C1 segment of cervical spinal cord (tissue), 14 donors: ENCODE measurements at places on chromosomes 1 and 21.

- DNase-seq = no peak
These were observed 6.2 kb downstream of the INAVA start for GRCh38 chr1:200900877-200901276.

DNA sequence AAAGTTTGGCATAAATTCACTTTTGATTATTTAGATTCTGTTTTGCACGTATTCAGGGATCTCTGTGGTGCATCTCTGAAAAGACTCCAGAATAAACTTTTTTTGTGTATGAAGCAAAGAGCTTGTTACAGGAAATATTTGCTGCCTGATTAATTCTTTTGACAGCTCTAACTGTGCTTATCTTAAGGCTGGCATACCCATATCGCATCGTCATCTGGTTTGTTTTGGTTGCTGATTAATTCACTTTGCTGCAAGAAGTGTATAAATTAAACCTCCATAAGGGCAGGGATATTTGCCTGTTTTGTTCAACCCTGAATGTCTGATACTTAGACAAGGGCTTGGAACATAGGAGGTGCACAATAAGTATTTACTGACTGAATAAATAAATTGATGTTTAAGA lies 17.5 kb upstream of the DUSP10 start:
- DNase-seq = no peak

DNA sequence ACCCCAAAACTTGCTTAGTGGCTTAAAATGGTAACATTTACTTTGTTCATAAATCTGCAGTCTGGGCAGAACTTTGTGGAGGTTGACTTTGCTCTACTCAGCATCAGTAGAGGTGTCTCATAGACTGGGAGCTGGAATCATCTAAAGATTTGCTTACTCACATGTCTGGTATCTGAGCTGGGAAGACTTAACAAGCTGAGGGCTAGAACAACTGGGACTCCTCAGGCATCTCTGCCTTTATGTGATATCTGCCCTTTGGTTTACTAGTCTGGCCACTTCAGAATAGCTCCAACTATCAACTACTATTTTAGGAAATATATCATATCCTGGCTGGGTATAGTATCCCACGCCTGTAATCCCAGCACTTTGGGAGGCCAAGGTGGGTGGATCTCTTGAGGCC lies 82.5 kb downstream of the C4BPA start:
- DNase-seq = no peak

GRCh38 chr1:19179597-19180264 lies 30.3 kb downstream of the UBR4 start:
- DNase-seq = no peak

DNA sequence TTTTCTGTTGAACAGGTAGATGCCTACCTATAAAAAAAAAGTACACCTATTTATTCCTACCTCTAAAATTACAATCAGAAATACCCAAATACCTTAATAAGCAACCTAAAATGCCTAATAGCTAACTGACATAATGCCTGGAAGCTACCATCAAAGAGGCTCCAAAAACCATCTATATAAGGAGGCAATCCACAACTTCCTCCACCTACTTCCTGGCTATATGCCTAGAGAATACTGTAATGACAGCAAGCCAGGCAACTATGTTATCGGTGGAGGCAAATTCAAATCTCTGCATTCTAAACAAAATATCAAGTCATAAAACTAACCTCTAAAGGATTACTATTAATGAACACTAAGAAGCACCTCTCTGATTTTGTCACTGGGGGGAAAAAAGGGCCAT lies 10.1 kb downstream of the ZNF644 start:
- no peak for DNase-seq

DNA sequence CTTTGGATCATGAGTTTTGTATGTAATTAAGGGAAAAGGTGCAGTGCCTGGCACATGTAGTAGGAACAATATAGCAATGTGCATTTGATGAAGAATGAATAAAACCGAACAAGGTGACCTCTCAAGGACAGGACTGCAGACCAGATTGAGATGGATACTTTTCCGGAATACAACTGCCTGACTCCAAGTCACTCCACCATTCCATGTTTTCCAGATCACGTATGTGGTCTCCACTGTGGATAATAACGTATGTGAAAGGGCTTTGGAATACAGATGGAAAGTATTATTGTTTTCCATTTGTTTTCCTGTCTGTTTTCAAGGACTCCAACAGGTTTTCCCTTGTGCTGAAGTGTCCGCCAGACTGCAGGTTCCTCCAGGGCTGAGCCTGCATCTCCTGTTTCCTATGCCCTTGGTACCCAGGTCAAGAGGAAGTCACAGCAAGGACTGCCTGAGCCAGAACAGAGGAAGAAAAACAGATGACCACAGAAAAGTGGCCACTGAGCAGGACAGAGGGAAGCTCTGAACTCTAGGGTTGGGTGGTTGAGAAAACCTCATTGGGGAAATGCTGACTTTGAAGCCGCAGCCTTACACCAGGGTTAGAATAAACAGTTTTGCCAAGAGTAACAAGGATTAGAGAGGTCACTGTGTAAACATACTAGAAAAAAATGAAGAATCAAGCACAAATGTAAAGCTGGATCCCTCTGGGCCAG lies 4.0 kb downstream of the CFAP45 start:
- DNase-seq = peak; percentile 12

- DNase-seq = no peak
These were observed 685.0 kb downstream of the ADGRL2 start for GRCh38 chr1:82485591-82486369.

DNA sequence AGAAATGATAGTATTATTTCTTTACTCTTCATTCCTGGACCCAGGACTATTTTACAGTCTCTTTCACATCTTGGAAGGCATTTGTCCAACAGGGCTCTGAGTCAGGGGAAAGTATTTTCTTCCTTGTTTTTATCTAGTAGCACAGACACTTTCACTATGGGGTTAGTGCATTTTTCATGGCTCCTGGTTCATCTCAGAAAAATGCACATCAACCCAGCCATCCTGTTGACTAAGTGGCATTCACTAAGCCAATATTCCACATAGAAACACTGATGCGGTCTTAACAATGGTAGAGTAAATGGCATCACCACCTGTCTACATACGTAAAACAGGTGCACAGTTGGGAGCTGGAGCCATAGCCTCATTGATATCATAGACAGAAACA lies 87.4 kb upstream of the C1orf21 start:
- DNase-seq = no peak

DNA sequence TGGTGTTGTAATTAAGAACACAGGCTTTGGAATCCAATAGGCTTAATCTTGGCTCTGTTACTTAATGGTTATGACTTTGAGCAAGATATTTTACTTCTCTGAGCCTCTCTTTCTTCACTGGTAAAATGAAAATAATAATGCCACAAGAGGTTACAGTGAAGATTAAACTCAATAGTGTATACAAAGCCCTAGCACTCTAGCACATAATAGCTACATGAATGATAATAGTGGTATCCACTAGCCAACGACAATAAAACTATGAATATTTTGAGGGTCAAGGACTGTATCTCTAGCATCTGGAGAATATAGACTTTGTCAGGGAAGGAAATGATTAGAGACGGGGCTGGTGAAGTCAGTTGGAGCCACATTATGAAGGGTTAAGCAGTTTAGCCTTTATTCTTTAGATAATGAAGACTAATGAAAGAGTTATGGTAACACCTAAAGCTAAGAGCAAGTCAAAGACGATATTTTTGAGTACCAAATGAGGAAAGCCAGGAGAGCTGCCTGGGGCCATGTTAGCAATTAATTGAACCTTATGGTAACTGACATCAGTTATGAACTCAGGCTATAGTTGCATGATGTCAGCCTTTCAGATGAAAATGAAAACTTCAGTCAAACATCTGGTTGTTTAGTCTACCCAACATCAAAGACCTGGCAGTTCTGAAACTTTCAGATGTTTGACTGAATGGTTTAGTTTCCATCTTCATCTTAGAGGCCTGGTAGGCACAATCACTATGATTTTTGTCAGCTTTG lies 32.8 kb upstream of the RNF11 start:
- DNase-seq = no peak

DNA sequence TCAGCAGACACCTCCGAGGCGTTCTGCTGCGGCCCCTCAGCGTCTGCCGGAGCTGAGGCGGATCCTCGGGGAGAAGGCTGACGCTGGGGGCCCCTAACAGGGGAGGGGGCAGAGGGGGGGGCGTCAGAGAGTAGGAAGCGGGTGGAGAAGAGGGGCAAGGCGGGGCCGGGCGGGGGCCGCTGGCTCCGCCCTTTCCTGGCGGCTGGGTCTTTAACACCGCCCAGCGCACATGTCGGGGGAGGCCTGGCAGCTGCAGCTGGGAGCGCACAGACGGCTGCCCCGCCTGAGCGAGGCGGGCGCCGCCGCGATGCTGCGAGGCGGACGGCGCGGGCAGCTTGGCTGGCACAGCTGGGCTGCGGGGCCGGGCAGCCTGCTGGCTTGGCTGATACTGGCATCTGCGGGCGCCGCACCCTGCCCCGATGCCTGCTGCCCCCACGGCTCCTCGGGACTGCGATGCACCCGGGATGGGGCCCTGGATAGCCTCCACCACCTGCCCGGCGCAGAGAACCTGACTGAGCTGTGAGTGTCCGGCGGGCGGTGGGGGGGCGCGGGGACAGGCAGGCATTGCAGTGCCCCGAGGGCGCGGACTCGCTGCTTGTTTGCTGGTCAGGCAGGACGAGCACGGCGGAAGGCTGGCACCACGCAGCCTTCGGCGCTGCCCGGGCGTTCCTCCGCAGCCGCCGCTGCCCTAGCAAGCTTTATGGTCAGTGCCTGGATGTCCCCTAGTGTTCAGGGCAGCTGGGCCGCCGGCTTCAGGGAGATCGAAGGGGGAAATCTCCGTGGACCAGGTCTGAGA lies at the start of gene NTRK1:
Gene NTRK1, plus strand, starts transcription at position 238 of the 796 bp plus-strand sequence. Its CDS starts 70 bp downstream, at position 308.
- DNase-seq = no peak

GRCh38 chr1:9520411-9520810 lies 18.9 kb upstream of the SLC25A33 start:
- no peak for DNase-seq

GRCh38 chr1:40981691-40982448 lies 2.4 kb downstream of the CTPS1 start:
- DNase-seq = no peak

- peak; percentile 13 for DNase-seq
These were observed 759 bp downstream of the GPR157 start for GRCh38 chr1:9128166-9128519.

GRCh38 chr21:31866077-31866511 lies 6.7 kb upstream of the HUNK start:
- peak; percentile 53 for DNase-seq

- DNase-seq = peak; percentile 45
These were observed 29.7 kb downstream of the SLC26A9 start for GRCh38 chr1:205913451-205914154.

GRCh38 chr1:212111536-212111935 lies 76.0 kb downstream of the DTL start:
- no peak for DNase-seq

GRCh38 chr1:113042285-113043143 lies 30.5 kb upstream of the LRIG2 start:
- DNase-seq = peak; percentile 42

- no peak for DNase-seq
These were observed 488.4 kb upstream of the ADGRL2 start for GRCh38 chr1:81312272-81312754.

- no peak for DNase-seq
These were observed 46.7 kb upstream of the FOXO6 start for GRCh38 chr1:41314376-41315145.

DNA sequence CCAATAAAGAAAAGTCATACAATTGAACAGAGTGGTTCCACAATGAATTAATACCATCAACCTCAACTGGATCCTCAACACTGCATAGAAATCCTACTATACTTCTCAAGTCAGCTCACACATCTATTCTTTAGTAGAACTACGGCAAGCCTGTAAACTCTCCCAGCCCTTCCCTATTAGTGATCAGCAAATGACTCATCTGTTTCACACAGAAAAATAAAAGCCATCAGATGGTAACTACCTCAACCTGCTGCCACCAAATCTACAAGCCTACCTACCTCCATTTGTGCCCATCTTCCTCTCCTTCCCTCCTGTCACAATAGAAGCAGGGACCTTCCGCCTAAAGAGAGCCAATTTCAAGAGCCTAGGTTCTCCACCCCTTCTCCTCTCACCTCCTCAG lies 63.6 kb downstream of the DMAP1 start:
- DNase-seq = no peak

GRCh38 chr1:110829955-110830553 lies 42.9 kb upstream of the CD53 start:
- no peak for DNase-seq

GRCh38 chr1:1166642-1167397 lies 6.9 kb upstream of the TTLL10 start:
- DNase-seq = no peak

GRCh38 chr1:103243481-103243880 lies 135.2 kb upstream of the COL11A1 start:
- DNase-seq = no peak

GRCh38 chr1:20589331-20590278 lies 708 bp downstream of the CDA start:
- DNase-seq = no peak

- DNase-seq = no peak
These were observed 180.9 kb downstream of the PCP4 start for GRCh38 chr21:40047993-40048730.

GRCh38 chr1:228378090-228378872 lies 28.4 kb downstream of the TRIM11 start:
- DNase-seq = no peak
